Activated CD8-positive, alpha-beta memory T cell treated with anti-CD3 and anti-CD28 coated beads for 1 hour (primary cell): ENCODE measurements at places on chromosomes 3 and 15.

- DNase-seq, result no peak
Measured at GRCh38 chr3:3110749-3111361, 681 bp upstream of the IL5RA start.

DNA sequence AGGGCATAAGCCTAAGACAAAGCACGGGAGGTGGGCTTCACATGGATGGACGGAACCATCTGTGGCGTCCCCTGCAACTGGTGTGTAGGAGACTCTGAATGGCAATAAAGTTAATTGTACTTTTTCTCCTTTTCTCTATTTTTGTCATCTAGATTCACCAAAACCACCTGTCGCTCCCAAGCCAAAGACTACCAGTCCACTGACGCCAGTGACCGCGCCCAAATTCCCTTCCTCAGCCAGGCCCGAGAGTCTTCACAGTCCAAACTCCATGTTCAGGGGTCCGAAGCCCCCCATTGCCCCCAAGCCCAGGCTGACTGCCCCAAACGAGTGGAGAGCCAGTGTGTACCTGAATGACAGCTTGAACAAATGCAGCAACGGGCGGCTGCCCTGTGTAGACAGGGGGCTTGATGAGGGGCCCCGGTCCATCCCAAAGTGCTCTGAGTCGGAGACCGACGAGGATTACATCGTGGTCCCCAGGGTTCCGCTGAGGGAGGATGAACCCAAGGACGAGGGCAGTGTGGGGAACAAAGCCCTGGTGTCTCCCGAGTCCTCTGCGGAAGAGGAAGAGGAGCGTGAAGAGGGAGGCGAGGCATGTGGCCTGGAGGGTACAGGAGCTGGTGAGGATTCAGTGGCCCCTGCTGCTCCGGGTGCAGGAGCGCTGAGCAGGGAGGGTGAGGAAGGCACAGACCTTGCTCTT, at the start of gene FGD5:
Gene FGD5 (plus strand): TSS at position 159 of the 697 bp plus-strand sequence. CDS start 110 bp downstream, at position 269.
- no peak for DNase-seq

DNA sequence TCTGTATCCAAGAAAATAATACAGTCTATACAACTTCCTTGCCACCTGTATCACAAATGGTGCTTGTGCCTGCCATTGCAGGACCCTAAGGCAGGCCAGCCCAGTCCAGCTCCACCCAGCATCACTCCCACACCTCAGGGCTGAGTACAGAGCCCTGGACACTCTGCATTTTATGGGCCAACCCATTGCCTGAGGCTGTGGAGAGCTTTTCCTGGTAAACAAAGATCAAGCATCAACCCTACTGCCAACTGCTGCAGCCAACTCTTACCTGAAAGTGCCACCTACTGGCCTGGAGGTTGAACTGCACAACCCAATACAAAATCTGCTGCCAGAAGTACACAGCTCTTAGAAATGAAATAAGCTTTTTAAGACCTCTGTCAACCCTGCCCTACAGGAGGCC, 1082.2 kb downstream of the NAALADL2 start:
- DNase-seq, result no peak

DNA sequence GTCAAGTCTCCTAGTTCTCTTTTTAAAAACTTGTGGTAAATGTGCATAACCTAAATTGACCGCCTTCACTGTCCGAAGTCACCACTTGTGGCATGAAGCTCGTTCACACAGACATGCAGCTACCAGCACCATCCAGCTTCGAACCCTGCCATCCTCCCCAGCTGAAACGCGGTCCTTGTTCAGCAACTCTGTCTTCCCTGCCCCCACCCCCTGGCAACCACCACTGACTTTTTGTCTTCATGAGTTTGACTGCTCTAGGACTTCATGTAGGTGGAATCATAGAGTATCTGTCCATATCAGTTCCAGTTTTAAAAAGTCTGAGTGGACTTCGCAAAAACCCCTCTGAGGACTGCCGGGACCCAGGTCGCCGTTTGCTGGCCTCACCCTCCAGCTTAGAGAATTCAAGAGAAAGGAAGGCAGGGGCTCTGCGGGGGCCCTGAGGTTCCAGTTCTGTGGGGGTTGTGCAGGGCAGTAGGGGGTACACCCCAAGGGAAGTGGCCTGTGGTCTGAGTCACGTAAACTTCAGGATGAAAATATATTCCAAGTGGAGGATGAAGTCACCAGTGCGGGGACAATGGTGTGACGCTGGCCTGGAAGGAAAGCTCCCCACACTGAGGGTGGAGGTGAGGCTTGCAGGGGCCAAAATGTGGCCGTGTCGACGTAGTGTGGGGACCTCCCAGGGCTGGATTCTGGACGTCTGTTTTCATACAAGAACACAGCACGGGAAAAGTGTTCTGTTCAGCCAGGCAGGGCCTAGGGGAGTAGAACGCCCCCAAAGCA, 67.6 kb downstream of the ABTB1 start:
- DNase-seq, result no peak

DNA sequence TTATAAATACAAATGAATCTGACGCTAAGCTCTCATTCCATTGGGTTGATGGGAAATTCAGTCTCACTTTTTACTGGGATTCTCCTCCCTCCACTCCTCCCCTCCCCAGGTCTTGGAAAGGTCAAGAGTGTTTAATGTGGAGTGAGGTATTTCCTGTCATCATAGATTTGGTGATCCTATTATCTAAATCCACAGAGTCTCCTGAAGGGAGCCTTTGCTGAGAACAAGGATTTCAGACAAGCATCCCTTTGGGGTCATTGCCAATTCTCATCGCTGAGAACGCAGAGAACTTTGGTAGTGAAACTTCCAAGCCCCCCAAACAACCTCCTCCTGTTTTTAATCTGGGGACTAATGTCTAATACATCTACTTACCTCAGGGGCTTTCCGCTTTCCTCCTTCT, 297.9 kb downstream of the OTOL1 start:
- DNase-seq, result no peak

GRCh38 chr3:110149763-110150162, 812.4 kb upstream of the DPPA4 start:
- no peak for DNase-seq

GRCh38 chr3:131972550-131972949, 62.3 kb downstream of the CPNE4 start:
- no peak for DNase-seq

DNA sequence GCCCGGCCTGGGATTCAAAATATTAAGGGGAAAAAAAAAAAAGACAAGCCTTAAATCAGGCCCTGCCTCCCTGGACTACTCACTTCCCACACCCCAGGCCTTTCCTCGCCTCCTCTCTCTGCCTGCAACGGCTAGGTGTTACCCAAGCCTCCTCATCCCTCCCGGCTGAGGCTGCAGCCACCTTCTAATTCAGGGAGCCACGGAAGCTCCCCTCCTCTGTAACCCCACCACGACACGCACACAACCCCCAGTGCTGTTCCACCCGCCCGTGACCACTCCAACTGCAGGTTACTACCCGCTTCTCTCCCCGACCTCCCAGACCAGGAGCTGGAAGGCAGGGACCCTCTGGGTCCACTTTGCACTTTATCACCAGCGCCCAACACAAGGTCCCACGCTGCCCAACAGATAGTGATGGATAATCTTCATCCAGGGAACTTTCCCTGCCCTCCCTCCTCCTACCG, 936 bp downstream of the KIF7 start:
- DNase-seq, result no peak

DNA sequence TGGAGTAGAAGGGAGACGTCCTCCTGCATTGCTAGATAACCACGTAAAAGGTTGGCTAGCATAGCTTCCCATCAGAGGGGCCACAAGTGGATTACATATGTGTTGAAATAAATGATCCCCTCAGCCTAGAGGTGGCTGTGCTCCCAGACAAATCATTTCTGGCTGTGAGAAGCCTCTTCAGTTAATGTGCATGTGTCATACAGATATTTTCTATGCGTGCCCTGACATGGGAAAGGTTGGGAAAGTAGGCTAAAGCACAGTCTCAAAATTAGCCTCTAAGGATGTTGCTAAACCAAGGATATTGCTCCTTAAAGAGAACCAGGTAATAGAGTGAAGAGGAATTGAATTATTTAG, 17.8 kb downstream of the USP3 start:
- DNase-seq, result no peak

GRCh38 chr15:50377867-50378751, 23.1 kb upstream of the GABPB1 start:
- DNase-seq, result no peak

DNA sequence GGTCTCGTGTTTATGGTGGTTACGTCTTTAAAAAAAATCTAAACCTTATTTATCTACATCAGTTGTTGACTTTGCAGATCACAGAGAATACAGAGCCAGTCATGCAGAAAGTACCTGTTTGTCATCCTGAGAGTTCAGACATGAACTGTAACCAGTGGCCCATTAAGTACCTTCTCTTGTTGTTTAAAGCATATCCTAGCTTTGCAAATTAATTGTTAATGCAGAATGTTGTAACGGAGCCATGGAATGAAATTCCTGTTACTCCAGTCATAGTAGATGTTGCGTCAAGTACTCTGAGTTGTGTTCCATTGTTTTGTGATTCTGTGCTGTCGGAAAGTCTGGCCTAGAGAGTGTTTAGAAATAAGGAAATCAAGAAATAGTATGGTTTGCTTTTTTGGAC, 205.2 kb downstream of the RBMS3 start:
- DNase-seq, result no peak

GRCh38 chr3:139418144-139418543, 28.7 kb upstream of the COPB2 start:
- DNase-seq, result no peak

- DNase-seq, result no peak
Measured at GRCh38 chr3:141878326-141878725, 1.9 kb downstream of the ATP1B3 start.

DNA sequence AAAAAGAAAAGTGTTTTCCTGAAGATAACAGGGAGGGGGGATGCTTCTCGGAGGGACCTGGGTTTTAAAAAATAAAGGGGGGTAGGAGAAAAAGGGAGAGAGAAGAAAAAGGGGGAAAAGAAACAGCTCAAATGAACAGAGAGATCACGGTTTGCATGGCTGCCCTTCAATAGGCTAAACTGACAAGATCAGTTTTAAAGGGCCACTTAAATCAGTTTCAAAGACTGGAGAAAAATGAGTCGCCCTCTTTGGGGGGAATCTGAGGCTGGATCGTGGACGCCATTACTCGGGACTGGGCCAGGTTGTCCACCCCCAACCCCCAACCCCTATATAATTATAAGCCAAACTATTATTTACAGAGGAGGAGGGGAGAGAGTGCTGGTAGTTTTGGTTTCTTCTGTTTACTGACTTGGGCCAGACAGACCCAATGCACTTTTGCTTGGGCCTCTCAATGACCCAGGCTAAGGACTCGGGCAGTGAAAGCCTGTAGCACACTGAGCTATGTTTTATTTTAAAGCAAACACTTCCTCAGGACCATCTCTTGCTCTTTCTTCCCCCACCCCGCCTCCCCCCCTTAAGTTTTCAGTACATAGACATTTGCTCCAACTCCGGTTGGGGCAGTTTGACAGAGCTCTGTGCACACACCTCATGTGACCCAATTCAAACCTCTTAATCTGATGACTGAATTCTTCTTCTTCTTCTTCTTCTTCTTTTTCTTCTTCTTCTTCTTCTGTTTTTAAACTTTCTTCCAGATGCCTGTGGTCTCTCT, 6.3 kb downstream of the NR2F2 start:
- no peak for DNase-seq

- no peak for DNase-seq
Measured at GRCh38 chr3:43859766-43860165, 169.0 kb downstream of the ABHD5 start.

- no peak for DNase-seq
Measured at GRCh38 chr3:108046247-108046646, 44.6 kb downstream of the CD47 start.

- no peak for DNase-seq
Measured at GRCh38 chr3:94349310-94349878, 286.5 kb downstream of the NSUN3 start.

- no peak for DNase-seq
Measured at GRCh38 chr3:138066383-138066782, 49.0 kb downstream of the DZIP1L start.

GRCh38 chr15:44584162-44584749, 47.3 kb downstream of the EIF3J start:
- no peak for DNase-seq

DNA sequence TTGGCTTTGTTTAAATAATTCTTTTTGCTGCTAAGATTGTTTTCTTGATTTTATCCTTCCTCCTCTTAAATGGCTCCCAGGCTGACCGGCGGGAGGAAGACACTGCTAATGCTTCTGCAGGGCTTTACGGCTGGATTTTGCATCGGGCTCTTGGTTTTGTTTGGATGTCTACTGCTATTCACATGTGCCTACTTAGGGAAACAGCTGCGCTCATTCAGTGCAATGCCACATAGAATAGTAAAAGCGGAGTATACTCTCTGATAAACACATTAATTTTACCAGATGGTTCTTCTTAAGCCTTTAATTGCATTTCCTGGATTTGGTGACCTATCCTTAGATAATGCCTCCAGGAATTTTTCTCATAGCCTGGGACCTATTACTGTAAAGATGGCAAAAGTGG, 146.6 kb downstream of the THSD4 start:
- no peak for DNase-seq

DNA sequence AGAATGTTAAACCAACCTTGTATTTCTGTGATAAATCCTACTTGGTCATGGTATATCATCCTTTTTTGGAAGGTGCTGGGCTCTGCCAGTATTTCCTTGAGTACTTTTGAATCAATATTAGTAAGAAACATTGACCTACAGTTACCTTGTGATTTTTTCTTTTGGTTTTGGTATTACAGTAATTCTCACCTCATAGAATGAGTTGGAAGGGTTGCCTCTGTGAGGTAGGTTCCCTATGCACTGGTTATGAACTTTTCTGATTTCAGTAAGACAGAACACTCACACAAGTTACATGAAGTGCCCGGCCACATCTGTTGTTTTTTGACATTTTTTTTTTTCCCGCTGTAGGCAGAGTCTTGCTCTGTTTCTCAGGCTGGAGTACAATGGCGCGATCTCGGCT, 20.0 kb downstream of the PCCB start:
- no peak for DNase-seq

- DNase-seq, result no peak
Measured at GRCh38 chr3:149575213-149575960, 82.4 kb downstream of the WWTR1 start.

GRCh38 chr3:9342696-9343095, 20.2 kb upstream of the THUMPD3 start:
- DNase-seq, result no peak

- no peak for DNase-seq
Measured at GRCh38 chr15:61736790-61737189, 323.5 kb downstream of the VPS13C start.

DNA sequence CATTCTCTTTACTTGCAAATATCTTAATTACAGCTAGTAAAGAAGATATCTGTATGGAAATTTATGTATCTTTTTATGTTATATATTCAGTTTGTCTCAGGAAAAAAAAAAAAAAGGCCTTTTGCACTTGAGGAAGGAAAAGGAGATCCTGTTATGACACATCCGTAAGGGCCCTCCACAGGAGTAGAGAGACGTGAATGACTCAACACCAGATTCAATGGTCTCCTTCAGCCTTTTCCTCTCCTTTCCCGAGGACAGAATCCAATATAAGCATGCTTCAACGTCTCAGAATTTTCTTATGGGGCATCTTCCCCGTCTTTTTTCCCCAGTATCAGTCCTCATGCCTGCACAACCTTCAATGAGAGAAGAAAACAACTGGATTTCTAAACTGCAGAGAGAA, 340.3 kb downstream of the NTRK3 start:
- no peak for DNase-seq

- no peak for DNase-seq
Measured at GRCh38 chr3:154188846-154189245, 67.7 kb downstream of the ARHGEF26 start.
